Activated T-cell treated with anti-CD3 and anti-CD28 coated beads, Interleukin-2, amount 50 U/mL, for 24 hours (primary cell): ENCODE measurements at places on chromosomes 11 and 22.

GRCh38 chr11:115290893-115291292, 213.3 kb downstream of the CADM1 start:
- no peak for DNase-seq

DNA sequence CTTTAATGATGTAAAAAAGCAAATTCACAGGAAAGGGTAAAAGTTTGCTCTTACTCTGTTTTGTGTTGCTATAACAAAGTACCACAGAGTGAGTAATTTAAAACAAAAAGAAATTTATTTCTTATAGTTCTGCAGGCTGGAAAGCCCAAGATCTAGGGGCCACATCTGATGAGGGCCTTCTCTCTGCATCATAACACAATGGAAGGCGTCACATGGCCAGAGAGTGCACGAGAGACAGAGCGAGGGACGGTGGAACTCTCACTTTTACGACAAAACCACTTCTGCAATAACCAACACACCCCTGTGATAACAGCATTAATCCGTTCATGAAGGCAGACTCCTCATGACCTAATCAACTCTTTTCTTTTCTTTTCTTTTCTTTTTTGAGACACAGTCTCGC, 31.1 kb downstream of the CD6 start:
- DNase-seq: no peak

DNA sequence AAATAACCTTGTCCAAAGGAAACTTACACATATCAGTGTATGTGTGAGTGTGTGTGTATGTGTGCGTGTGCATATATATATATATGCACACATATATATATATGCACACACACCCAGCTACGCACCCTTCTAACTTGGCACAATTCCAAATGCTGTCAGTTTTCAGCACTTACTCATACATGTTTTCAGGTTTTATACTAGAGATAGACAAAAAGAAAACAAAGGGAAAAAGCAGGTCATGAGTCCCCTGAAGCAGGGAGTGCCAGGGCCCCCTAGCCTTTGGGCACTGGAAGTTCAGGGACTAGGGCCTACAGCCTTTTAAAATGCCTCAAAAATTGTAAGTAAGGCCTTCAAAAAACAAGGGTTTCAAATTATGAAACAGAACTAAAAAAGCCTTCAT, 265.4 kb downstream of the CADM1 start:
- no peak for DNase-seq

- no peak for DNase-seq
Measured at GRCh38 chr11:14773755-14774154, 118.3 kb downstream of the CYP2R1 start.

- no peak for DNase-seq
Measured at GRCh38 chr11:73192272-73192671, 25.8 kb upstream of the P2RY2 start.

DNA sequence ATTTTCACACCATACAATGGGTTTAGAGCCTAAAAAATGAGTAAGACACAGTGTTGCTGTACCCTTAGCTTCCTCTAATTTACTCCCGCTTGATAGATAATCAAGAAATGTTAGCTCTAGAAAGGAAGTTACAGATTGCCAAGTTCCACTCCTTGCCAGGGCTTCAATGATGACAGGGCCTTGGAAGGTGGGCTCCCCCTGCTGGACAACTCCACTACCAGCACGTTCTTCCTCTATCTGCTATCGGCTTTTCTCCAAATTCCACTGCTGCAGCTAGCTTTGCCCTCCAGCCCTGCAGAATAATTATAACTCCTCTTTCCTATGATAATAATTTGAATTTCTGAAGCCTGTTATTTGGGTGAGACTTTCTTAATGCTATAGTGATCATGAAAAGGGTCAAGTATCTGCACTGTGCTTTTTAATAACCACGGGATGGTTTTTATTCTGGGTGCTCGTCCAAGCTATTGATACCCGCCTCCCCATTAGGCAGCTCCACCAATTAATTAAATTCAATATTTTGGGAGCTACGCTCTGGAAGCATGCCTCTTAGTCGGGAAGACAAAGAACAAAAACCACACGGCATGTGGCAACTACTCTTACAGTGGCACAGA, 9.0 kb downstream of the SYN3 start:
- peak; percentile 62 for DNase-seq

GRCh38 chr11:114571712-114572111, 12.0 kb upstream of the NXPE1 start:
- DNase-seq: no peak
